ENCODE measurements at places on chromosomes 5 and 9. TPM values are rescaled to one million over a fixed set of nuclear protein-coding genes. Genes with fewer than 3 reads are reported as not detected.

SPARC gene
- total RNA-seq = 0.45 TPM

CCNO gene
- 8.0 TPM for total RNA-seq

IGFBPL1 gene
- 2.1 TPM for total RNA-seq

NUP188 gene
- 47.7 TPM for total RNA-seq

LRRC14B gene
- not detected for total RNA-seq

CCDC152 gene
- total RNA-seq = not detected

DNA sequence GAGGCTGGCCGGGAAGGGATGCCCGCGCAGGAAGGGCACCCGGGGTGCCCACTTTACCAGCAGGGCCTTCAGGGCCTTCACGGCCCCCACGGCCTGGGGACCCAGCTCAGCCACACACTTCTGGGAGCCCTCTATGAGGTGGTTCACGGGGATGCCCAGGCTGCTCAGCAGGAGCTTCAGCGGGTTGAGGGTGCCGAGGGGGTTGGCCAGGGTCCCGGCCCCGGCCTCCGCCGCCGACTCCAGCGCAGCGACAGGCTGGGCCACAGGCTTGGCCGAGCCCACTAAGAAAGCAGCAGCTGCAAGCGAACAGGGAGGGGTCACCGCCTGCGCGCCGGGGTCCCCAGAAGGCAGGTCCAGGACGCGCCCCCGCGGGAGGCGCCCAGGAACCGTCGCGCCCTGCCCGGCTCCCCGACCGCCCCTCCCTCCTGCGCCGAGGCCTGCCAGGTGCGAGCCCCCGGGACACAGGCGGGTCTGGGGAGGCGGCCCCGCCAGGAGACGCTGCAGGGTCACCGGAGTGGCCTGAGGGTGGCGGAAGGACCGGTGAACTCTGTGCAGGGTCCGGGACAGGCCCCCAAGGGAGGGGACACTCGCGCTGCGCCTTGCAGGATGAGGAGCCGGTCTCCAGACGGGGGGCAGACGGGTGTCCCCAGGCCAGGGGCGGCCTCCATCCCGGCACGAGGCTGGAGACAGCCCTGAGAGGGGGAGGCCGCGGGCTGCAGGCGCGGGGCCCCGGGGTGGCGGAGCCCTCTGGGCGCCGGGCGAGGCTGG lies 572 bp downstream of the SCGB3A1 start:
- no peak for DNase-seq

DNA sequence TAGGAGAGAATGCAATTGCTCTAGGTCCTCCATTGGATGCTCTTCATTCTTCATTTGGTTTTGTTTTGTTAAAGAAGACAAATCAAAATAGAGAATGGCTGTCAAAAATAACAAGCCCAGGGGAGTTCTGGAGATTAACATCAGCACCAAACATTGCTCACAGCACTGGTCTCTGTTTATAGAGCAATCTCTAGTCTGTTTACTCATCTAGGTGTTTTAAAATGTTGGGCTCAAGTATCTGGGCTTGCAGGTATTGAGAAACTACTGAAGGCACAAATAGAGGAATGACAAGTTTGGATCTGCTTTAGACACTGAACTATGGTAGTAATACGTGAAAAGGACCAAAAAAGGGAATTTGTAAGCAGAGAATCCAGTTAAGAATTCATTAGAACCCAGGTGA lies 77.0 kb upstream of the TMC1 start:
- no peak for DNase-seq

Data from NCI-H460 (cell line).